ENCODE measurements at places on chromosomes 11 and 22.

GRCh38 chr11:4763096-4763495, 6.6 kb downstream of the OR51F1 start:
- DNase-seq, result no peak

- no peak for DNase-seq
Measured at GRCh38 chr11:76630600-76631281, 39.8 kb downstream of the LRRC32 start.

GRCh38 chr11:2807025-2807681, 78.4 kb downstream of the CDKN1C start:
- DNase-seq, result no peak

GRCh38 chr11:60305906-60306619, 21.0 kb upstream of the MS4A6E start:
- DNase-seq, result peak; percentile 14

DNA sequence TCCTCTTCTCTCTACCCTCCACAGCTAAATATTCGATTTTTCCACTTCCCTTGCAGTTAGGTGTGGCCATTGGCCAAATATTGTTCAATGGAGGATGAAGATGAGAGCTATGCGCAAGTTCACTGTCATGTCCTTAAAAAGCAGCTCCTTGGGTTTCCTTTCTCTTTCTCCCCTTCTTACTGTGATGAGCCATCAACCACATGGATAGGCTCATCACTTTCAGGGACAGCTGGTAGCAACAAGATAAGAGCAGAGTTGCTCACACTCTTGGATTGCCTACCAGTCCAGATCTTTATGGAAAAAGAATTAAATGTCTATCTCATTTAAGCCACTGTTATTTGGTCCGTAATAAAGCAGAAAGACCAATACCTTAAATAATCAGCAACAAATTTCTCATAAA, 377.0 kb downstream of the DDX10 start:
- no peak for DNase-seq
